ENCODE measurements at places on chromosomes 5 and 9.

DNA sequence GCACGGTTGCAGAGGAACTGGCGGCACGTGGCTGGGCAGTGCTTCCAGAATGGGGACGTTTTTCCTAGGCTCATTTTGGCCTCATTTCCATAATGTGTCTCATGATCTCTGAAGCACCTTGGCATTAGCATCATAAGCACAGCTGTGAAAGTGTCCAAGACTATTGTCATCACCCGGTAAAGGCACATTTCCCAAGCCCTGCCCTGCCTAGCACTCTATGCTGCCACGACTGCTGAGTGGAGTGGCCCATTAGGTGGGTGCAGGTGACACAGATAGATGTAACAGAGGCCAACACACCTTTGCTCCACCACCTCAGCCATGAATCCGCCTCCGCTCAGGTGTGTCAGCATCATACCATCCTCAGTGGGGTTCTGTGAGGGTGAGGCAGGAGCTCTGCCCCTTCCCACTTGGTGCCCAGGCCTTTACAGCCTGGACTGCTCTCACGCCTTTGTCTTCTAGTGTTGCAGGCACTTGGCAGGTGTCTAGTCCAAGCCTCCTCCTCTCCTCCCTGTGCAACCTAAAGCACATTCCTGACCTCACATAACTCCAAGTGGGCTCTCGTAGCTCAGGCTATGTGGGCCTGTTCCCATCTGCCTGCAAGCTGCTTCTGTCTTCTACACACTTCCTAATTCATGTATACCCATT is 213.0 kb downstream of the FSTL4 start:
- no peak for DNase-seq

- DNase-seq = no peak
These were observed 102.1 kb upstream of the RANBP3L start for GRCh38 chr5:36403632-36404311.

DNA sequence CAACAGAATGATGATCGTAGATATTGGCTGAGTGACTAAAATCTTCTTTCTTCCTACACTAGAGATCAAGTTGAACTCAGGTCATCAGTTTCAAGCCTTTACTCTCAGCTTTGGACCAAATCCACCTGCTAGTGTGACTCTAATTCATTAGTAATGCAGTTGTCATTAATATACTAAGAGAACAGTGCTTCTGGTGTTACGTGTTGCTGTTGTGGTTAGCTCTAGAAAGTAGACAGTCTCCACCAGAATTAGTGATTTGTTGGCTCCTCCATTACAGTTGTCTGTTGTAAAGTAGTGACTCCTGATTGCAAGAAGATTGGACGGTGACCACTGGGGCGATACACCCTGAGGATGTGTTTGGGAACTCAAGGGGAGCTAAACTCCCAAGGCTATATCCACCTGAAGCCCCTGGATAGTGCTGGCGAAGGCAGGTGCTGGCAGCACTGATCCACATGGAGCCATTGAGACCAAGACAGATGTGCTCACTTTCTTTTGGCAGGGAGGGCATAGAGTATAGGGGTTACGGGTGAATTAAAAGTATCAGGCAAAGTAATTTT is 3.1 kb downstream of the CAMK4 start:
- no peak for DNase-seq

DNA sequence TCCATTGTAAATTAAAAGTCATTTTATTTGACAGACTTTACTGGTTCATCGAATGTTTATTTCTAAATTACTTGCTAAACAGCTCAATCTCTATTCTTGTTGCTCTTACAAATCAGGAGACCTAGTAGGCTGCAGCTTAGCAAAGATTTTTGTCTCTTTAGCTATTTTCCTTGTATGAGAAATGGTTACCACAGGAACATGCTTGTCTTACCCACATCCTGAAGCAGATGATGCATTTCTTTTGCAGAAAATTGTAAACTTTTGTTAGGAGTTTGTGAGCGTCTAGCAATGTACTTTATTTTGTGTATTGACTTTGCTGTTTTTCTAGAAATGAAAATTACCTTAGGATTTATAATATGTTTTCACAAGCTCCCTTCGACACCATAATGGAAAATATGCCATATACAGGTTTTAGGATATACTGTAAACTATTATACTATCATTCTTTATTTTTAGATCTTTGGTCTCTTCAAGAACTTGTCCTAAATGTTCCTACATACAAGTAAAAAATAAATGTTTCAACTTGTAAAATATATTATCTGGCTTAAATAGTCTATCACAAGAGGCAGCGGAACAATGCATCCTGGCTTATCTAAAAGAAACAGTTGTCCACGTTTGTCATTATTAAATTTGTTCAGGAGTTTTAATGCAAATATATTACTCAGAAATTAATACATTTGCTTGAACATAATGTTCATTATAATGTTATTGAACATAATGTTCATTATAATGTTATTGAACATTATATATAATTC is 54.1 kb downstream of the SPEF2 start:
- DNase-seq = no peak

GRCh38 chr5:179226696-179227095 is 118.6 kb downstream of the ADAMTS2 start:
- no peak for DNase-seq

DNA sequence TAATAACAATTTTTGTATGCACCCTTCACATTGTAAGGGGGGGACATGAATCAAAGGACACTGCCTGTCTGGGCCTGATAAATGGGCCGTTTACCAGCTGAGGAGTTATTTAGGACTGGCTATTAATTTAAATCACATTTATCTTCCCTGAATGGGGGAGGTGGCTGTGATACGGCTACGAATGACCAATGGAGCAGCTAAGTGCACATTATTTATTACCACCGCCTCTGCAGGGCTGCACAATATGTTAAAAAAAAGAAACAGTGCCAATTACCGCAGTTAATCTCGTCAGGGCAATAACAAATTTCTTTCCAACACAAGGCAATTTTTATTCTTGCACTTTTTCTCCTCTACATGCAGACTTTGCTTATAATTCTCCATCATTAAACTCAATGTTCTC is 318.4 kb downstream of the IRX2 start:
- DNase-seq = no peak

DNA sequence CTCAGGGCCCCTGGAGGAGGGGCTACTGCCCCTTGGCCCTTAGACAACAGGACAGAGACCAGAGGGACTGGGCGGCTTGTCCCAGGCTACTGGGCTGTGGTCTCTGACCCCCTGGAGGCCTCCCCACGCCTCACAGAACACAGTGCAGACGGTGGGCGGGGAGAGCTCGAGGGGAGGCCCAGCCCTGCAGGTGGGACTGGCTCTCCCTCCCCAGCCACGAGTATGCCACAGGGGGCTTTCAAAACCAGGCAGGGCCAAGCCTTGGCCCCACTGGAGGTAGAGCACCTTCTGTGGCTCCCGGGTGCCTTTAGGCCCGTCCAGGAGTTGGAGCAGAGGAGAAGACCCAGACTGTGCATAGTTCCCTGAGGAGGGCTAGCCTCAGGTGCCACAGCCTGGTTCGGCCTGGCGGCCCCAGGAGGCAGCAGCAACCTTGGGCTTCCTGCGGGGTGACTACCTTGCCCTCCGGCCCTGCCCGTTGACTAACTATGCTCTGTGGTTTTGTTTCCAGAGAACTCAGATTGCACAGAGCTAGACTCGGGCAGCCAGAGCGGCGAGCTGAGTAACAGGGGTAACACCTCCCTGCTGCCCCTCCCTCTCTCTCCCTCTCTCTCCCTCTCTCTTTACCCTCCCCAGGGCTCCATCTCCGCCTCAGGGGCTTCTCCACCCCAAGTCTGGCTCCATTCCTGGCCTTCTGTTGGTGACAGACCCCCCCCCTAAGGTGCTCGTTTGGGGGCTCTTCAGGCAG is 15.5 kb downstream of the CARD19 start:
- no peak for DNase-seq

DNA sequence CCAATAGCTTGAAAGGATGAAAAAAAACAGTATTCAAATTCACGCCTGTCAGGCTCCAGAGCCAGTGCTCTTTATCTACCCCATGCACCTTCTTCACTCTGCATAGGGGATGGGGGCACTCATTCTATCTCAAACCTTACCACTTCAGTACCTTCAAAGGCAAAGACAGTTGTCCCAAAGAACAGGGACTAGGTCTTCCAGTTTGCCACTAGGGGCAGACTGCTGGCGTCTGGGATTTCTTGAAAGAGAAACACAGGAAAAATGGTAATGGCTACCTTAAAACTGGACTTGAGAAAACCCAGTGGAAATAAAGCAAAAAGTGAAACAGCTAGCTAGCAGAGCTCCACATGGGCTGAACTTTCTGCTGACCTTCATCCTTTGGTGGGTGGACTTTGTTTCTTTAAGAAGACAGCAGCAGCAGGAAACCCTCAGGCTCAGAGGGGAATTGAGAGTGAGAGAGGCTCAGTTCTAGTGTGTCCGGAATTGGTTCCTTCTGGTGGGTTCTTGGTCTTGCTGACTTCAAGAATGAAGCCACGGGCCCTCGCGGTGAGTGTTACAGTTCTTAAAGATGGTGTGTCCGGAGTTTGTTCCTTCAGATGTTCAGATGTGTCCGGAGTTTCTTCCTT is 41.0 kb upstream of the SLC36A1 start:
- no peak for DNase-seq

DNA sequence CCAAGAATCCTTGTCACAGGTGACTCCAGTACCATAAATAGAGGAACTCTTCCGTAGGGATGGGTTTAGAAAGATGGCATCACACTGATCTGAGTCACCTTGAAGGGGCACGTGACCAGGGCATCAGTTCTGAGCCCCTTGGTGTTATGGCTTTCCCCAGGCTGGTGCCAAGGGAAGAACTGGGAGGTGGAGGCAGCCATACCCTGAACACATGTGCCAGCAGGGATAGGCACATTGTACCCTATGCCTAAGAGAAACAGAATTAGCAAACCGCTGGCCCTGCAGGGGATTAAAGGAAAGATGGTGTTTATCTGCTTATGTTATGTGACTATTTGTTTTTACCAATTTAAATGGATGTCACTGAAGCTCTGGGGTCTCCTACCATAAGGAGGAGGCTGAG is 196.2 kb downstream of the RGS3 start:
- no peak for DNase-seq

Measured in activated effector memory CD4-positive, alpha-beta T cell treated with Interleukin-2 at 50 U/mL for 16 hours (primary cell).